ENCODE measurements at places on chromosomes 16 and 17. TPM values are rescaled to one million over a fixed set of nuclear protein-coding genes. Genes with fewer than 3 reads are reported as not detected.

GRCh38 chr17:39208893-39209292, 8.8 kb downstream of the RPL19 start:
- peak overlapping the region; percentile 37 for H3K4me3 ChIP-seq
- H3K27ac ChIP-seq = peak overlapping the region; percentile 66
- H3K27me3 ChIP-seq = no peaks in the 10 kb centered on the region
- peaks cover 61% of the 10 kb centered on the region for H3K4me1 ChIP-seq
- no peak for DNase-seq

- peak overlapping the region; percentile 92 for H3K27ac ChIP-seq
- peaks cover 33% of the 10 kb centered on the region for H3K4me1 ChIP-seq
- no peaks in the 10 kb centered on the region for H3K36me3 ChIP-seq
Measured at GRCh38 chr16:84700446-84701300, 873 bp downstream of the USP10 start.

DNA sequence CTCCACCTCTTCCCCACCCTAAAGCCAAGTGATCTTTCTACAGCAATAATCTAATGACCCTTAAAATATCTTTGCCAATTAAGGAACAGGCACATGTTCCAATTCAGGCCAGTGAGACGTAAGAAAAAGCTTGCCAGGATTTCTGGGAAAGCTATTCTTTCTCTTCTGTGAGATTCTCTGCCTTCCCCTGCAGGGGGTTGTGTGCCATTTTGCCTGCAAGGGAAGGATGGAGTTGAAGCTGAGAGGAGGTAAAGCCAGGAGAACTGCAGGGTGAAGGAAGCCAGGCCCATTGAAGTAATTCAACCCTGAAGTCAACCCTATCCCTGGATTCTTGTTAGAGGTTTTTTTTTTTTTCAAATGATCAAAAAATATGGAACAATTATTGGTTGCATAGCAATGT, 9.0 kb upstream of the LPO start:
- DNase-seq = no peak
- H3K27ac ChIP-seq = no peak overlapping the region
- no peaks in the 10 kb centered on the region for H3K36me3 ChIP-seq
- peaks cover 5% of the 10 kb centered on the region for H3K27me3 ChIP-seq

DNA sequence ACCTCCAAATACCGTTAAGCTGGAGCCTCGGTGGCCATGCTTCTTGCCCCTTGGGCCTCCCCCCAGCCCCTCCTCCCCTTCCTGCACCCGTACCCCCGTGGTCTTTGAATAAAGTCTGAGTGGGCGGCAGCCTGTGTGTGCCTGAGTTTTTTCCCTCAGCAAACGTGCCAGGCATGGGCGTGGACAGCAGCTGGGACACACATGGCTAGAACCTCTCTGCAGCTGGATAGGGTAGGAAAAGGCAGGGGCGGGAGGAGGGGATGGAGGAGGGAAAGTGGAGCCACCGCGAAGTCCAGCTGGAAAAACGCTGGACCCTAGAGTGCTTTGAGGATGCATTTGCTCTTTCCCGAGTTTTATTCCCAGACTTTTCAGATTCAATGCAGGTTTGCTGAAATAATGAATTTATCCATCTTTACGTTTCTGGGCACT, 928 bp downstream of the HBA1 start:
- H3K36me3 ChIP-seq = no peaks in the 10 kb centered on the region
- no peak for DNase-seq
- no peak overlapping the region for H3K27ac ChIP-seq
- peaks cover 69% of the 10 kb centered on the region for H3K27me3 ChIP-seq
- H3K4me1 ChIP-seq = peaks cover 31% of the 10 kb centered on the region
- no peak overlapping the region for H3K4me3 ChIP-seq

The CEP295NL gene
- total RNA-seq = 11.1 TPM

The ZP2 gene
- not detected for total RNA-seq

All from suprapubic skin (tissue), 4 donors.